ENCODE measurements at places on chromosomes 2 and 18.
A peak's percentile ranks its signal among the peaks of the same experiment; 100 is the strongest.

DNA sequence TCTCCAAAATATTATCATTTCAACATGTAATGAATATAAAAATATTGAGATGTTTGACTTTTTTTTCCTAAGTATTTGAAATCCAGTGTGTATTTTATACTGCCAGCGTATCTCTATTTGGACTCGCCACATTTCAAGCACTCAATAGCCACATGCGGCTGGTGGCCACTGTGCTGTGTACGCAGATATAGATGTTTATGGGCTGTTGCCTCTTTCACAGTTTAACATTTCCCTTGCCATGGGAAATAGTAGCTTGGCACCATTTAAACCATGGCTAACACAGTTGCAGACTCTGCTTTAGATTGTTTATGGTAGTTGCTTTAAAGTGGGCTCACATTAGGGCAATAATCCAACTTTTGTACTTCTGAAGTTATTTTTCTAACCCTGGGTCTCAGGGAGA is 136.6 kb upstream of the ITGB6 start:
- DNase-seq, result no peak

DNA sequence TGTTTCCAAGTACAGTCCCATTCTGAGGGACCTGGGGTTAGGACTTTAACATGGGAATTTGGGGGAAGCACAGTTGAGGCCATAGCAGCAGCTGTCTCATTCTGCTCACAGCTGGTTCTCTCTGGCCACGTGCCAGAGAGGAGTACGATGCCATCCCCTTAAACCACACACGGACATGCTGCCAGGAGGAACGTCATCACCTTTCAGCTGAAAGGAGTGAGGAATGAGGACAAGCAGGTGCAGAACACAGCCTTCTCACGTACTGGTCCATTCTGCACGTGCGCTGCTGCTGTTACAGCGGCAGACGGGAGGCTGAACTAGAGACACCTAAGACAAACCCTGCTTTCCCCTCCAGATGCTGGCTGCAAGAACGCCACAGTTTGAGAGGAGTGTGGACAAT is 33.5 kb downstream of the ODC1 start:
- DNase-seq, result peak; percentile 98

DNA sequence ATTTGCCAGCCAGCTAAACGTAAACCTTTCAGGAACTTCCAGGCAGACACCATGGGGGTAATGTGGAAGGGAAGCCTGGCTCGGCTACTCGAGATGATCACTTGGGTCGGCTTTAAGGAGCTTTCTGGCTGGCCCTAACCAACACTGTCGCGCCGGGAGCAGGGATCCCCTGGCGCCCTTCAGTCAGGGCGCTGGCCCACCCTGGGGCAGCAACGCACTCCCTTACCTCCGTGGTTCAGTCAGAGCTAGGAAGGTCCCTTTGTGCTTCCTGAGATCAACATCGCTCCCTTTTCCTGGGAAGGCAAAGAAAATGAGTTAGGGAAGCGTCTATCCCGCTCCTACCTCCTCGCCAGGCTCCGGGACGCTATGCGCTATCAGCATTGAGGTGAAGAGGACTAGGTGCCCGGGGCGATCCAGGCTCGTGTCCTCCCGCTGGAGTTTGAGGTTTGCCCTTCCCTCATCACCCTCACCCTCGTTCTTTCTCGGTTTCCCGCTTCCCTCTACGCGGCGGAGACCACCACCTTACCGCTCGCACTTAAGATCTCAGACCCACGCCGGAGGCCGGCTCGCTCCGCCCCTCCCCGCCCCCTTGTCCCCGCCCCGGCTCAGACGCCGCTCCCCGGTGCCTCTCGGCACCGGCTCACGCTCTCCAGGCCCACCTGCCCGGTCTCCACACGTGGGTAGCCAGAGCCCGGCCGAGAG is 449 bp upstream of the ATRAID start:
- no peak for DNase-seq

DNA sequence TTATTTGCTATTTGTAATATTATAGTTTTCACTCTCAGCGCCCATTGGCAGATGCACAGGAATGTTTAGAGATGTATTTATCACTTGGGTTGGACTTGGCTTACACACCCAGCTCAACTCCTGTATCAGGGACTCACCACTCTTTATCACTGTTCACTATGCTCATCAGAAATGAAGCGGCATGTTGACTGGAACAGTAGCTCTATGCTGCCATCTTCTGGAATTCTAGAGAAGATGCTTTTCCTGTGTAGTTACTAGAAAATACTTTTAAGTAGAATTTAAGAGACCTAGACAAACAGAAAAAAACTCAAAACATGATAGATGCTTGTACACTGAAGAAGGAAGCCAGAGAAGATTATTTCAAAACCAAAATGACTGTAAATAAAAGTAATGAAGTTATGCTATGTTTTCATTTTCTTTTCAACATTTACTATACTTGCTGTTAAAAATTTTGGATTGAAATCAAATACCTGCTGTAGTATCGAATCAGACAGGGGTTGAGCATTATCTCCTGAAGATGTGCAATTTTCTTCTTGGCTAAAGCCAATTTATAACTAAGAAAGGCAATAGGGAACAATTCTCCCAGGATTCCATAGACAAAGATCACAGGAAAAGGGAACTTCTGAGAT is 47.4 kb upstream of the NXPH2 start:
- peak; percentile 17 for DNase-seq

DNA sequence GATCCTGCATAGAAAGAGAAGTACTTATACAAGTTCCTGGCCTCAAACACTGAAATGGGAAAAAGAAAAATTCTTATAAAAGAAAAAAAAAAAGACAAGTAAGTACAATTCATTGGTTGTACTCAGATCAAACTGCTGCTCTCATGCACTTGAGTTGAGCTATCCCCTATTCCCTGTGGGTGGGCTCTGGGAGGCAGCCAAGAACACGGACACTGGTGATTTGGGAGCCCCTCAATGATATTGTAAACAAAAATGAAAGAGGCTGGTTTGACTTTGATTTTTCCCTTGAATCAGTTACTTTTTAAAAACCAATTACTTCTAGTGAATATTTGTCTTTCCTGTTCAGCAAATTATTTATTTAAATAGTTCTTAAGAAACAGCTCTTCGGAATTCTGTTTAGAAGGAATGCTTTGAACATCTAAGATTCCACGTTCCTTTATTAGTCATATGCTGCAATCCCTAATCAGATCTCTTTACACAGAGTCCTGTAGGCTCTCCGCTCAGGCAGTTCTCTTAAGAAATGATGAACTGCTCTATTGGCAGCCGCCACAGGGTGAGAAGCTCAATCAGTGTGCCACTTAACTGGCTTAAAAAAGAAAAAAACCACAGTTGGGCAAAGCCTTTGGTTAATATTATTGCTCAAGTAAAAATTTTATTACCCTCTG is 225.1 kb downstream of the TMEM182 start:
- DNase-seq, result no peak

- no peak for DNase-seq
These were observed 72.6 kb downstream of the SLC66A2 start for GRCh38 chr18:79878741-79879378.

All from SHP77 (cell line).